ENCODE measurements at places on chromosomes 4 and X.

DNA sequence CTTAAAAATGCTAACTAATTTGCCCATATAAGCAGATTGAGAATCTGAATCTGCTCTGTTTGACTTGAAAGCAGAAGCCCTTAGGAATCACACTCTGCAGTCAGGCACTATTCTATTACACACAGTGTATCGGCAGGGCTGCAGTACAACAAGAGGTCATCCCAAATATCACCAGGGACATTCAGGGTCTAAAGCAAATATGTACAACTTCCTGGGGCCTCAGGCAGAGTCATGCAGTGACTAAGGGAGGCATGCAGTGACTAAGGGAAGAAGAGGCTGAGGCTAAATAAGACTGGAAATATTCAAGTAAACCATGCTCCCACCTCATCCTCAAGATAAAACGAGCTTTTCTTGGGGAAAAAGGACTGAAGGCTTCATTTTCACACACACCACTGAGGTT is 20.9 kb downstream of the MAPK10 start:
- DNase-seq, result no peak

DNA sequence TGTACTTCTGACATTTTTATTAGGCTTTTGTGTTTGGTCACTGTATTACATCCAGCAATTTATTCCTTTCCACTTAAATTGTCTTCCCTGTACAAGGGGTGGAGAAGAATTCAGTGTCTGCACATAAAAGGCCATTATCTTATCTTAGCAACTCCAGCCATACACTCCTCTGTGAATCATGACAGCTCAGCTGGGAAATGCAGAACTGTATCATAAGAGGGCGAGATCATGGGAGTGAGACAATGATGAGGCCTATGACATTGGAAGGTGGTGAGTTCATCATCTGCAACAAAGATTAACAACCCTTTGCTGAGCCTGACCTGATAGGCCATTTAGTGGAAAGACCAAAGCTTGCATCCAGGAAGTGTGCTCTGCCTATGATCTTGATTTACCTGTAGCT is 33.3 kb downstream of the SLIT2 start:
- no peak for DNase-seq

DNA sequence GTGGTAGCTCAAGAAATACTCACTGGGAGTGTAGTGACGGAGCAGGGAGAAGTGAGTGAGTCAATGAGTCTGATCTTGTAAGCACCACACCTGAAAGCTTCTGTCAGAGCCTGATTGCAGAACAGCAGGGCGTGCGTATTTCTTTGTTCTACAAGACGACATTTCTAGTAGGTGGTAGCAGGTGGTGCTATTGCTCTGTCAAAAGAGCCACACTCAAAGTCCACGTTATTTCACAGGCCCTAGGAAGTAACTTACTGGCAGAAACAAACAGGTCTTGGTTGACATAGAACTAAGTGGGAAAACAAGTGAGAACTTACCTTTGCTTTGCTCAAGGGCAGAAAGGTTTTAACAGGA is 46.4 kb upstream of the SPRY1 start:
- no peak for DNase-seq

DNA sequence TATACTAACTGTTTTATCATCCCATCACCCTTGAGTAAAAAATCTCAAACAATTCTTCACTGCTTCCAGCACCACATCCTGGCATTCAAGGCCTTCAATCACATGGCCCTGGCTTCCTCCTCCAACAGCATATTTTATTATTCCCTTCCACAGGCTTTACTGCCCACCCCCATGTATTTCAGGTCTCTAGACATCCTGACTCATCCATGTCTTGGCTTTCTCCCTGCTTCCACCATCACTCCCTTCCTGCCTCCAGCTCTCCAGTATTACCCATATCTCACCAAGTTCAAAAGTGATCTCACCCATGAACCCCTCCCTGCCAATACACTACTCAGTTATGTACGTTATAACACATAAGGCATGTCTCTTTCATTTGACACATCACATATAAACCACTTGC is 34.7 kb upstream of the PLAC1 start:
- DNase-seq, result no peak

GRCh38 chr4:88613417-88613875 is 21.2 kb downstream of the HERC3 start:
- DNase-seq, result no peak

DNA sequence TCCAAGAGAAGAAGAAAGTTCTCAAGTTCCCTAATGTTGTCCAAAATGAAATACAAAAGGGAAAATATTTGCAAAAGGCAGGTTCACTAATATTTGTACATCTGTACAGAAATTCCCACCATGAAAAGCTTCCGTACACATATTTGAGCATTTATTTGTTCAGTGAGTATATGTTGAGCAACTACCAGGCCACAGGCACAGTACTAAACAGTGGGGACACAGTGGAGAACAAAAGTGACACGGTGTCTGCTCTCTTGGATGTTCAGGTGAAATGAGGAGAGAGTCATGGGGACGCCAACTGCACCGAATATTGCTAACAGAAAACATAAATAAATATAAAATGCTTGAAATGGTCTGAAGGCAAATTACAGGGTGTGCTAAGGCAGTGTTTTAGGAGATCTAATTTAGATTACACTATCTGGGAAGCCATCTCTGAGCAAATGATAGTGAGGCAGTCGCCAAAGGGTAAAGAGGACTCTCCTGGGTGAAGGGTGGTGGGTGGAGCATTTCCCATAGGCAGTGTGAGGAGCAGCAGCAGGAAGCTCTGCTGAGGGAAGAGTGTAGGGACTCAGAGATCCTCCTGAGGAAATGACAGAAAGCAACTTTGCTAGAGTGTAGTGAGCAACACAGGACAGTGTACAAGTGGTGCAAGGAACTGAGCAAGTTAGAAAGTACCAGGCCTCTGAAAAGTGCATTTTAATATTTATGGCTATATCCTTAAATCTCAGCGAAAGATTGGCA is 375.2 kb downstream of the GALNTL6 start:
- no peak for DNase-seq

DNA sequence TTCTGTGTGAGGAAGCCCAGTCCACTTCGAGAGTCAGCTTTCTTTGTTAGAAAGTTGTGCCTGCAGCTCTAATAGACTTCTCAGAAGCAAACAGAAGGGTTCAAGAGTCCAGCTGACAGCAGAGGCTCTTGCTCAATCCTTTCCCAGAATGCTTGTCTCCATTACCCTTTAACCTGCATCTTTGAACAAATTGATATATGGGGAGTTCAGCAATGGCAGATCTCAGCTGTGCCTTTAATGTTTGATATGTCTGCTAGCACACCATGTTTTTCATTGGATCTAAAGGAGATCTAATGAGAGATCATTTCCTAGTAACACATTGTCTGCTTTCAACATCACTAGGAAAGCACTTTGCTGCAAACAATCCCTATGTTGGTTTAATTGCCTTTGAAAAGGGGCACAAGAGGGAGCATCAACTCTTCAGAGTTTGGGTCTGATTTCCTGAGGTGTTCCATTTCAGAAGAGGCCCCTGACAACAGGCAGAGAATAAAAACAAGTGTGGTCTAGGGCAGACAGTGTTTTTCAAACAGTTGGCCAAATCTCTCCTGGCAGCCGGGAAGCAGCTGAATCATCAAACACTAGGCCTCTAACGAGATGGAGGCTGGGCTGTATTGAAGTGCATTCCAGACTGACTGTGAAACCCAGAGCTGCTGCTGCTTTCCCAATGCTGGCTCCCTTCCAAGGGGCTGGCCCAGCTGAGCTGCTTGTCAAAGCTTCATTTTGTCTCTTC is 55.5 kb downstream of the LUZP4 start:
- DNase-seq, result no peak

GRCh38 chrX:28599957-28600356 is 12.7 kb downstream of the IL1RAPL1 start:
- DNase-seq, result no peak

DNA sequence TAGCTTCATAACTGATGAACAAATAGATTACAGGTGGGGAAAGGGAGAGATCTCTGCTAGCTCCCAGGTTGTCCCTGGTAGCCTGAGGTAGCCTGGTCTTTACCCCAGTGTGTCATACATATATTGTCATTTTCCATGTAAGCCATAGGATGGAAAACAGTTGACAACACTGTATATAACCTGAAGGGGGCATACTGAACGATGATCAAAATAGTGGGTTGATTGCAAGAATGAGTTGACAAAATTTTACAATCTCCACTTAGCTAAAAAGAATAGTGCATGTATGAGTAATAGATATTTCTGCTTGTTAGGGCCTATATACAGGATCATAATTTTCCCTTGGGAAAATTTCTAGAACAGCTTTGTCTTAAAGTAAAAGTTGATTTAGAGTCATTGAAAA is 304.1 kb upstream of the HAND2 start:
- DNase-seq, result no peak

All from activated CD4-positive, alpha-beta T cell treated with anti-CD3 and anti-CD28 coated beads, Interleukin-2, amount 50 U/mL, for 24 hours (primary cell).